ENCODE measurements at places on chromosomes 2 and 18. TPM values are rescaled to one million over a fixed set of nuclear protein-coding genes. Genes with fewer than 3 reads are reported as not detected.

GRCh38 chr2:14221466-14221865 is 411.1 kb upstream of the LRATD1 start:
- no peak for DNase-seq

- peak; percentile 88 for DNase-seq
These were observed 25.7 kb downstream of the NPPC start for GRCh38 chr2:231900486-231900942.

DNA sequence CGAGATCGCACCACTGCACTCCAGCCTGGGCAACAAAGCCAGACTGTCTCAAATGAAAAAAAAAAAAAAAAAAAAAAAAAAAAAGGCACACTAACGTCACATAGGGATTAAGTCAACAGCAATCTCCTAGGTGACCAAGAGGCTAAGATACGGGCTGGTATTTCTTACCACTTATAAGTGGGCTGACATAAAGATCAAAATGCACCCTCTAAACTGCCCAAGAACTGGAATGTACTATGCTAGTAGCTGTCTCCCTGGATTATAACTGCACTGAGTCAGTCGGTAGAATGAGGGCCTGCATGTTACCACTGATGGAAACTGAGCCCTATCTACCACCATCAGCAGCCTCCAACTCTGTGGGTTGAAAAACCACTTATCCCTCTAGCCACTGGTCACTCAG is 80.6 kb downstream of the KLF7 start:
- DNase-seq = no peak

- DNase-seq = no peak
These were observed 584 bp downstream of the COA5 start for GRCh38 chr2:98607741-98608115.

GRCh38 chr18:11859282-11859830 is 8.1 kb downstream of the CHMP1B start:
- DNase-seq = no peak

- no peak for DNase-seq
These were observed 64.8 kb upstream of the GALNT5 start for GRCh38 chr2:157192445-157193423.

- no peak for DNase-seq
These were observed 194.9 kb upstream of the BOD1L2 start for GRCh38 chr18:56952026-56952425.

GRCh38 chr2:132668987-132669907 is 758 bp downstream of the LYPD1 start:
- DNase-seq = no peak

DNA sequence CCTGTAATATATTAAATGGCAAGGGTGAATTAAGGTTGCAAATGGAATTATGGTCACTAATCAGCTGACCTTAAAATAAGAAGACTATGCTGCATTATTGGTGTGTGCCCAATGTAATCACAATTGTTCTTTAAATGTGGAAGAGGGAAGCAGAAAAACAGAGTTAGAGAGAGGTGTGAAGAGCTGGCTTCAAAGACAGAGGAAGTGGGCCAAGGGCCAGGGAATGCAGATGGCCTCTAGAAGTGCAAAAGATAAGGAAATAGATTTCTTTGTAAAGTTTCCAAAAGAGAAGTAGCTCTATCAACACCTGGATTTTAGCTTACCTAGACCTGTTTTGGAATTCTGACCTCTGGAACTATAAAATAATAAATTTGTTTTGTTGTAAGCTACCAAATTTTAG is 276.0 kb downstream of the LRRTM1 start:
- no peak for DNase-seq

GRCh38 chr2:240989451-240990265 is 8.8 kb upstream of the SNED1 start:
- peak; percentile 61 for DNase-seq

GRCh38 chr2:213306316-213306942 is 22.2 kb downstream of the SPAG16 start:
- DNase-seq = peak; percentile 37

GRCh38 chr2:111653103-111653624 is 230.8 kb downstream of the ANAPC1 start:
- DNase-seq = no peak

- DNase-seq = no peak
These were observed 4.2 kb upstream of the EML4 start for GRCh38 chr2:42164971-42165370.

- DNase-seq = no peak
These were observed 68.5 kb downstream of the MYCN start for GRCh38 chr2:16008856-16009255.

DNA sequence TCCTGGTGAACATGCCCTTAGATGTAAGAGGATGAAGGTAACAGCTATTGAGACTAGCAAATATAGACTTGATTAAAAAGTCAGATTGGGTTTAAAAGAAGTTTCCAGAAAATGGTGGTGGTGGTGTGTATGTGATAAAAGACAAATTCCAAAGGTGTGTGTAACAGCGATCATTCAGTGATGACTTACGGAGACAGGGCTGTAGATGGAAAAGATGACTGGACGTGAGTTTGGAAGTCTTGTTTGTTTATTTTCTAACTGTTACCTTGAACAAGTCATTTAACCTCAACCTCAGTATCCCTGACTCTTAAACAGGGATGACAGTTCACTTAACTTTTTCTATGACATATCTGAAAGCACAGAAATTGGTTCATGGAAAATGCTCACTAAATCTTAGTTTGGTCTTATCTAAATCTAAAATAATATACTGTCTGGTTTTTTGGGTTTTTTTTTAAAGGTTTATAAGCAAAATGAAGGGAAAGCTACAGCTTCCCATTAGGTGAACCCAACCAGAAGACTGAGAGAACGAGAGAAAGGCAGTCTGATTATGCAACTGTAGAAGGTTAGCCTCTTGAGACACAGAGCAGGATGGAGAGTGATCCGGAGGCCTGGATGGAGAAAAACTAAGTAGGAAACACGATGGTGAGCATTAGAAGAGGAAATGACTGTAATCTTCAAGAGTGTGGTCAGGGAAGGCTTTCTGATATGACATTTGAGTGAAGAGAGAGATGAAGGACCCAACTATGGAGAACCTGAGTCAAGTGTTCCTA is 71.9 kb downstream of the TCF4 start:
- no peak for DNase-seq

DNA sequence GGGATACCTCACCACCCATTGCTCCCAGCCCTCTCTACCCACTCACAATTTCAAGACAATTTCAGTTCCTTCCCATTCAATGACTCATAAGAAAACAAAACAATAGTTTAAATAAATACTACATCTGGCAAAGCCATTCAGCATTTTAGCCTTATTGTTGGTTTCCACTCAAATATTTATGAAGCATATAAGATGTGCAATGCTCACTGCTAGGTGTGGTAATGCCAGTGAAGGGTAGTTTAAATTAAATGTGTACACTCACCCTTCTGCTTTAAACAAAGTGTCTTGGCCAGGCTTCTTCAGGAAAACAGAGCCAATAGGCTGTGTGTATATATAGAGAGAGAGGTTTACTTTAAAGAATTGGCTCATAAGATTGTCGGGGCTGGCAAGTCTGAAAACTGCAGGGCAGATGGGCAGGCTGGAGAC is 37.0 kb downstream of the INO80C start:
- no peak for DNase-seq

DNA sequence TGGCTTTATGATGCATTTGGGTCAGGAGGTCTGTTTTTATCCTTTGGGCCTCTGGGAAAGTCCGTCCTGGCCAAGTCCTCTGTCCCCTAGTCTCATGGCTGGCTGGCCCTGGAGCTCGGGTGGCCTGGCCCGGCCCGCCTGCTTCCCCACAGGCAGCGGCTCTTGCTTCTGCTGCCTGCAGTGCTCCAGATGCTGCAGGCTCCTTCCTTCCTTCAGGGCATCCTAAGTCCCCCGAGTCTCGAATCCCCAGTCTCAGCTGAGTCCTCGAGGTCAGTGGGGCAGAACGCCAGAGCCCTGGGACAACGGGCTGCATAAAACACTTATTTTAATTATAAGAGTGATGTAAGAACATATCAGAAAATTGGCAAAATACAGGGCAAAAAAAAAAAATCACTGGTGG is 71.2 kb downstream of the HPCAL1 start:
- DNase-seq = no peak

- no peak for DNase-seq
These were observed 125.1 kb downstream of the SLC39A10 start for GRCh38 chr2:195782156-195782555.

GRCh38 chr2:215428060-215428910 is 7.6 kb downstream of the FN1 start:
- DNase-seq = no peak

DNA sequence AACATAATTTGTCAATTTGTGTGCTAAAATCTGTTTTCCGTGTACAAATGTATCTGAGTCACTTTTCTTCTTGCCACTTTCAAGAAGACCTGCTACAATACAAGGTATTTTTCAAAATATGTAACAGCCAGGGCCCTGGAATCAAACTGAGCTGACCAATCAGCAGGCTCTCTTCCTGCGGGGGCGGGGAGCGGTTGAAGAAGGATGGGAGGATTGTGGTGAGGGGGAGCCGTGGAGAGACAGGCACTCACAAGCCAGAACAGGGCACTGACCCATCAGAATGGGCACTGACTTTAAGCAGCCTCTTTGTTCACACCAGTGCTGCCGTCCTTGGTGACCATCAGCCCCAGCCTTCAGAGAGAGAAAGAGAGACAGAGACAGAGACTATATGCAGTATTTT is 40.6 kb upstream of the CCNYL1 start:
- DNase-seq = no peak

DNA sequence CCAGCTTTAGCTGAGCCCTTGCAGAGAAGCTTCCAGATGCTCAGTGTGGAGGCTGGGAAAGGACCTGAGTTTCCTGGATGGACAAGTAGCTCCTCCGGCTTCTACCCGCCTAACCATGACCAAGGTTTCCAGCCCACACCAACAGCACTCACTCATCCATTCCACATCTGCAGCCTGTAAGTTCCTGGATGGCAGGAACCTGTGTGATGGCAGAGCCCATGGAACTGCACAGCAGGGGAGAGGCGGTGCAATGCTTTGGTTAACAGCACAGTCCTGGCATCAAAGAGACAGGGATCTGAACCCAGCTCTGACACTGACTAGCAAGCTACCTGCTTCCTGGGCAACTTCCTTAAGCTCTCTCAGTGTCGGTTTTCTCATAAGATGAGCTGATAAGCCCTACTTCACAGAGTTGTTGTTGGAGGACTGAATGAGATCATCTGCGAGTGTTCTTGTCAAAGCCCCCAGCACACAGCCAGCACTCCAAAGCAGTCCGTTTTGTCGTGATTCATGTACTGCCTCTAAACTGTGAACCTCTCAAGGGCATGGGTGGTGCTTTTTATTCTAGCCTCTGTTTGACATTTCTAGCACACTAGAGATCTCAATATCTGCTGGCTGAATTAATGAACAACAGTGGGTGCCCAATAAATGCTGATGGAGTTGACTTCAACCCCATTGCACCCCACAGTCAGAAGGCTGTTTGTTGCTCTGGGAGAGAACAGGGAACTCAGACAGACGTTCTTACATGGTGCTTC is 41.6 kb upstream of the OTOF start:
- DNase-seq = no peak

DNA sequence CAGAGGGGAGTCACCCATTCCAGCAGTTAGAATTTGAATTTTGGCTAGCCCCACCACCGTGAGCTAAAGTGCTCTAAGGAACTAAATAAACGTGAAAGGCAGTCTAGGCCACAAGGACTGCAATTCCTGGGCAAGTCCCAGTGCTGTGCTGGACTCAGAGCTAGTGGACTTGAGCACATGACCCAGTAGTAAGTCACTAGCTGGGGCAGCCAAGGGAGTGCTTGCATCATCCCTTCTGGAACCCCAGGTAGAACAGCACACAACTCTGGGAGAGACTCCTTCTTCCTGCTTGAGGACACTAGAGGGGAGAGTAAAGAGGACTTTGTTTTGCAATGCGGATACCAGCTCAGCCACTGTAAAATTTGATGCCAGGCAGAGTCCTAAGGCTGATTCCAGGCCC is 672.2 kb downstream of the CPS1 start:
- no peak for DNase-seq

GRCh38 chr2:100793220-100793619 is 26.7 kb upstream of the NPAS2 start:
- DNase-seq = no peak

- DNase-seq = no peak
These were observed 457.7 kb downstream of the CBLN2 start for GRCh38 chr18:72086421-72086820.

- DNase-seq = no peak
These were observed 33.0 kb downstream of the LANCL1 start for GRCh38 chr2:210443527-210443926.

- DNase-seq = no peak
These were observed 238.7 kb downstream of the VAPA start for GRCh38 chr18:10152475-10152874.

- DNase-seq = no peak
These were observed 44.5 kb downstream of the PSMD14 start for GRCh38 chr2:161352719-161353118.

GRCh38 chr2:71333619-71334018 is 2.0 kb downstream of the ZNF638 start:
- no peak for DNase-seq

DNA sequence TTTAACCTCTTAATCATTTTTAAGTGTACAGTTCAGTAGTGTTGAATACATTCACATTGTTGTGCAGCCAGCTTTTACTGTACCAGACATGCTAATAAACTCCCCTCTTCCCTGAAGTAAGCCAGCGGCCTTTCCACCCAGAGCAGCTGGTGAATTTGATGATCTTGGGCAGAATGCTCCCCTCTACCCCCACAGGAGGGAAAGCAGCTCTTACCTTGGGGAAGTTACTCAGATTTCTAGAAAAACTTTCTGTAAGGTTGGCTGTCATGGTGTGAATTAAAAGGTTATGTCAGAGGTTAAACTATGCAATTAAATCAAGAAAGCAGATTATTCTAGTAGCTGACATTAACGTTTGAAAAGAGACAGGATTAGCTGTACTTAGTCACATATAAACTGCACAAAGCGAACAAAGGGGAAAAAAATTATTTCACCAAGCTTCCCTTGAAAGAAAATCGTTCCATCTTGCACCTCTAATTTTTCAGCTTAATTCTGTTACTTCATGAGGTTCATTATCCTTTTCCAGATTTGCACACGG is 398.5 kb upstream of the NRP2 start:
- no peak for DNase-seq

DNA sequence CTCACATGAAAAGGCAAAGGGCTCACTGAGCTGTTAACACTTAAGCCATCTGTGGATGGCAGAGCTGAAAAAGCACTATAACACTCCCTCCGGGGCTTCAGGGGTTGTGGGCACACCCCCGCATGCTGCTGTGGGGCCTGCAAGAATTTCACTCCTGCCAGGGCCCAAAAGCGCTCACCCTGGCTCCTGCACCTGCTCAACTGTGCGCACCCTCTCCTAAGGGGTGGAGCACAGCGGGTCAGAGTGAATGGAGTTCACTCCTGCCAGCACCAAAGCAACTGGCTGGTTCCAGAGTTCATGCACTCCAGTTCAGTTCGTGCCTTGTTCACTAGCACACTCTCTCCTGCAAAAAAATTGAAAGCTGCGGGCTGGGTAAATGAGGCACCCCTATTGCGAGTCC is 814.2 kb upstream of the SLC39A10 start:
- no peak for DNase-seq

KLHL14 gene
- 0.07 TPM for total RNA-seq

SPDYA gene
- 0.15 TPM for total RNA-seq

PLCL1 gene
- total RNA-seq = 100 TPM

ZBTB7C gene
- 2.1 TPM for total RNA-seq

GDF7 gene
- total RNA-seq = 0.32 TPM

FBXO48 gene
- 0.92 TPM for total RNA-seq

AQP12B gene
- not detected for total RNA-seq

ACADL gene
- total RNA-seq = 0.59 TPM

TBR1 gene
- not detected for total RNA-seq

CD207 gene
- total RNA-seq = not detected

DAW1 gene
- not detected for total RNA-seq
